ENCODE measurements at places on chromosomes 5 and 9.

DNA sequence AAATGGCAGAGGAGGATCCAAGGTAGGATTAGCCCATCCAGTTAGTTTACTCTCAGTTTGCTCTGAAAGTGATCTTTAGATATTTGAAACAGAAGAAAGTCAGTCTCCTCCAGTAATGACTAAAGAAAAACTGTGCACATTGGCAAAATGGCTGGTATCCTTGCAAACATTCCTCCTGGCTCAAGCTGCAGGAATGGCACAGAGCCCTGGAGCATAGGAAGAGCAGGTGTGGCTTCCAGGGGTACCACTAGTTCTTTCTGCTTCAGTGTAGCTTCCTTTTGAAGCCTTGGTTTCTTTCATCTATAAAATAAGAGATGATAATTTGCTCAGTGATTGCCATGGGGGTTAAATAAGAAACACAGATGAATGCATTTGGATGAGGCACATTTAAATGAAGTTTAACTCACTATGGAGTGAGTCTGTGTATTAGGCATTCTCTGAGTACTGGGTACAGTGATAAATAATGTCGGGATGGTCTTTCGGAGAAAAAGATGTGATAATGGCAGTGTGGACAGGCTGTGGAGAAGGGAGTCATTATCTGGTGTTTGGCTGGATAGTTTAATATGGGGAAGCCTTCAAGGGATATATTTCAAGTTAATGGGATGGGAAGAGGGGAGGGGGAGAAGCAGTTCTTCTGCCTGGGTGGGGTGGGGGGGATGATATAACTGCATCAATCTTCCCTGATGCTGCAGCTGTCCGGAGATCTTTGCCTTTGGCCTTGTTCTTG is 217.3 kb upstream of the KLF4 start:
- DNase-seq: peak; percentile 74

GRCh38 chr5:135345956-135346731 is 52.9 kb downstream of the MACROH2A1 start:
- DNase-seq: no peak

GRCh38 chr9:8241201-8241600 is 441.6 kb upstream of the DMAC1 start:
- DNase-seq: no peak

DNA sequence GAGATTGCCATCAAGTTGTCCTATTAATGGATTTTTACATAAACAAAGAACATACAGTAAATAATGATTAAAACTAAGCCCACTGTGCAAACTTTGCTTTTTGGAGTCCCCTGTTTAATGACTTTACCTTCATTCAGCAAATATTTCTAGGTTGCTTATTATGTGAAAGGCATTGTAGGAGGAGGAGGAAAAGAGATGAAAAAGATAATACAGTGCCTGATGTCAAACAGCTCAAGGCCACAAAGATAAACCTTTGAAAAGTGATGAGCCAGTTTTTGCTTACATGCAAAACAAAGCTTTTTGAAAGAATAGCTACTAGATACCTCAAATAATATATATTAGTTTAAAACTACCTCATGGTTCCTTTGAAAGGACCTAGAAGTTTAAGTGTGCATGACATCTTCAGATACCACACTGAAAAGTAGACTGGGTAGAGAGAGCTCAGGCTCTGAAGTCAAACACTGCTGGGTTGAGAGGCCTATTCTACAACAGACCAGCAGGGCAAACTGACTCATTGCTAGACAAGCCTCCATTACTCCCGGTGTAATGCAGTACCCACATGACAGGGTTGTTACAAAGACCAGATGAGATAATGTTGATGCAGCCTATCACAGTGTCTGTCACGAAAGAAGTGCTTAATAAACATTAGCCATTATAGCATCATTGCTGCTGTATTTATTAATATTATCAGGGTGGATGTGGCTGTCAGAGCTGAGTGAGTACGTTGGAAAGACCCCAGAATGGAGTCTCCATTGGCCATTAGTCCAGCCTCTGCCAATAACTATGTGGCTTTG is 11.8 kb downstream of the DEPDC1B start:
- peak; percentile 20 for DNase-seq

GRCh38 chr5:88540471-88541115 is 271.9 kb upstream of the TMEM161B start:
- DNase-seq: peak; percentile 26

DNA sequence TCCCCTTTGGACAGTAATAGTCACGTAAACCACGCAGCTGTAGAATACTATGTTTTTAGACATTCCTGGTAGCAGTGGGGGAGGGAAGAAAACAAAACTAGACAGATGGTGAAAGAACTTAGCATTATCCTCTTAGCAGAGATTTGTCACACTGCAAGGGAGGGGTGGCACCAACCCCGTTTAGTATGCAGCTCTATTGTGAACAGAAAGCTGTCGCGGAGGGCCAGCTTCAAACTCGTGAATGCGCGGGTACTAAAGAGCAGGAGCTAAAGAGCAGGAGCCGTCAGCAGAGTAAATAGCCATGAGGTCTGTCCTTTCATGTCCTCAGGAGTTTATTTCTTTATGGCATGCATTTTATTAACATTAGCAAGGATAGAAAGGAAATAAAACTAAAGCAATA is 141.9 kb upstream of the SLC12A2 start:
- DNase-seq: peak; percentile 41

GRCh38 chr9:90274725-90275124 is 367.9 kb downstream of the DIRAS2 start:
- no peak for DNase-seq

DNA sequence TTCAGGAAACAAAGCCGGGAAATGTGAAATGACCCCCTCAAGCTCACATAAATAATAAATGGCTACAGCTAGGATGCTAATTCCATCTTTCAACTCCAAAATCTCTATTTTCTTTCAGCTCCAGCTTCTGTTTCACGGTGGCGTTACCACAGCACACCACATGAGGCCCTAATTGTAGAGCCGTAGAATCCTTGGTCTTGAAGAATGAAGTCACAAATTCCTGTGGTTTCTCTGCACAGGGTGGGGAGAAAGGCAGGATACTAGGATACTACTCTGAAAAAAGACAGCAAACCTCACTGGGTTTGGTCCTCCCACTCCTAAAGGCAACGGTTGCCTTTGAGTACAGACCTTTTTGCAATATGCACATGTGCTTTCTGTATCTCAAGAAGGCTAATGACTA is 13.9 kb upstream of the RARS1 start:
- no peak for DNase-seq

DNA sequence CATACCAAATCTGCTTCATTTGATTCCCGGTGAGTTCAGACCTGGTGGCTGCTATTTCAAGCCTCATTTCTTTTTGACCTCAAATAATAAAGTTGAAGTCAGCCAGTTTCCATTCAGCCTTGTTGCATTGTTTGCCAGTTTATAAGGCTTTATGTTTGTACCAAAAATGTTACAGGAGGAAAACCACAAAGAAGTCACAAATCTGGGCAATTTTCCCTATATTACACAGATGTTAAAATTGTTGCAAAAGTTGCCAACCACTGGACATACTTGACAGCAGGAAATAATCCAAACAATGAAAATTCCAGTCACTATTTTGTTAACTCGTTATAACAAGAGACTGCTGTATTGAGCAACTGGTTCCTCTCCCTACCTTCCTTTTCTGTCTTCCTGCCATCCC is 1325.0 kb upstream of the DMAC1 start:
- no peak for DNase-seq

- no peak for DNase-seq
Measured at GRCh38 chr5:153458268-153458667, 32.2 kb upstream of the GRIA1 start.

- DNase-seq: no peak
Measured at GRCh38 chr9:127700594-127701255, 6.1 kb upstream of the CFAP157 start.

DNA sequence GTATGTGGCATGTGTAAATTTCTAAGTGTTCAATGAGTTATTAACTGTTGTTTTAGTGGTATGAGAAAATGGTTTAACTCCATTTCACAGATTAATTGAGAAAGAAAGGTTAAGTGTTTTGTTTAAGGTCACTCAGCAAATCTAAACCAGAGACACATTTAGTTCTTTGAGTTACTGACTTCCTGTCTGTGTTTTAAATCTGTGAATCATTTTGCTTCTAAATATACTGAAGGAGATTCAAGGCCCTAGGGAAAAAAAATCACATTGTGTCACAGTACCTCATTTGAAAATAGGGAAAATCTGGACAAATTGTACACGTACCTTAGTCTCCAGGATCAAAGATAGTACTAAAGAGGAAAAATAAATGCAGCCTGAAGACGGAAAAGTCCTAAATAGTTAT is 368.2 kb downstream of the TMEM161B start:
- DNase-seq: no peak

- DNase-seq: no peak
Measured at GRCh38 chr9:21320465-21320864, 14.7 kb downstream of the KLHL9 start.

DNA sequence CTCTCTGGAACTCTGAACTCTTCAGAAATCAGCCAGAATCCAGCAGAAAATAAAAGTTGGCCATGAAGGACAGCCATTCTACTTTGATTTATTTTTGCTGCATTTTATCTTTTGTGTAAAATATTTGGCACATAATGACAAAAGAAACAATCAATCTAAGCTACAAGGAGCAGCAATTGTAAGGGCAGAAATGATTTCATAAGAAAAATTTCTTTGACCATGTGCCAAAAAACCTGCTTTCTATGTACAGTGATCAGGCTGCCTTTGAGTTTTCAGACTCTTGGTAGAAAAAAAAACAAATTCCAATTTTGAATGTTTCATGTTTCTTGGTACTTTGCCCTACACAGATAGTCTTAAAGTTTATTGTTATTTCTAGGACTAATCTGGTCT is 69.8 kb upstream of the SLC1A3 start:
- no peak for DNase-seq

DNA sequence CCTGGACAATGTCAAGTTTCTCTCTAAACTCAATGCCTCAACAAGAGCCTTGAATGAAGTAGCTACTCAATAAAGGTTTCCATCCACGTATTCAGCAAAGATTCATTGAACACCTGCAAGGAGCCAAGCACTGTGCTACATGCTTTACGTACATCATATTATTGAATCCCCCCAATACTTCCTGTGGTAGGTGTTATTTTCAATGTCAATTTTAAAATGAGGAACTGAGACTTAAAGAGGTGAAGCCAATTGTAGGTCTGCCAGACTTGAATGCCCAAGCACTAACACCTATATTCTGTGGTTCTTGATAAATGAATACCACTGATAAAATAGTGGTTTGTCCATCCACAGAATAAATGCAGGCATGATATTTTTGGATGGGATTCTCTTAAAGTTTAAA is 162.3 kb downstream of the DRD1 start:
- no peak for DNase-seq

GRCh38 chr9:136631038-136632000 is 31.4 kb upstream of the EGFL7 start:
- DNase-seq: peak; percentile 70

DNA sequence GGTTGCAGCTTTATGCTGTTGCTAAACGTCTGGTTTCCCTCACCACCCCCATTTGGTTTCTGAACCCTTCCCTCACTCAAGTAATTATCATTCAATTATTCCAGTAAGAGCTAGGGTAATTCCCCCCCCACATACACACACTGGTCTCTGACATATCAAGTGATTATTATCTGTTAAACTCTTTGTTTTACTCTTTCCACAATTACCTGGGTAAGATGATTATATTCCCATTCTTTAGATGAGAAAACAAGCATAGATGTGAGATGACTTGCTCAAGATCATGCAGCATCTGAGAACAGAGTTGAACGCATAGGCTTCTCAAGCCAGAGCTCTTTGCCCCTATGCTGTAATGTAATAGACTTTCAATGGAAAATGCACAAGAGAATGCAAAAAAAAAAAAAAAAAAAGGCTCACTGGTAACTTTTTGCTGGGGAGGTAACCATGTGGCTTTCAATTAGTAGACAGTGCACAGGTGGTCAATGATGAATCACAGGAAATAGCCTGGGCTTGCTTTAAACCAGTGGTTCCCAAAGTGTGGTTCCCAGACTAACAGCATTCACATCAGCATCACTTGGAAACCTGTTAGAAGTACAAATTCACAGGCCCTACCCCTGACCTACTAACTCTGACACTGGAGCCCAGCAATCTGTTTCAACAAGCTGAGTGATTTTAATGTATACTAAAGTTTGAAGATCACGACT is 87.6 kb downstream of the PIK3R1 start:
- DNase-seq: no peak

GRCh38 chr5:139725073-139725830 is 70.4 kb upstream of the PSD2 start:
- no peak for DNase-seq

- DNase-seq: no peak
Measured at GRCh38 chr5:139138109-139138508, 60.1 kb downstream of the SIL1 start.

DNA sequence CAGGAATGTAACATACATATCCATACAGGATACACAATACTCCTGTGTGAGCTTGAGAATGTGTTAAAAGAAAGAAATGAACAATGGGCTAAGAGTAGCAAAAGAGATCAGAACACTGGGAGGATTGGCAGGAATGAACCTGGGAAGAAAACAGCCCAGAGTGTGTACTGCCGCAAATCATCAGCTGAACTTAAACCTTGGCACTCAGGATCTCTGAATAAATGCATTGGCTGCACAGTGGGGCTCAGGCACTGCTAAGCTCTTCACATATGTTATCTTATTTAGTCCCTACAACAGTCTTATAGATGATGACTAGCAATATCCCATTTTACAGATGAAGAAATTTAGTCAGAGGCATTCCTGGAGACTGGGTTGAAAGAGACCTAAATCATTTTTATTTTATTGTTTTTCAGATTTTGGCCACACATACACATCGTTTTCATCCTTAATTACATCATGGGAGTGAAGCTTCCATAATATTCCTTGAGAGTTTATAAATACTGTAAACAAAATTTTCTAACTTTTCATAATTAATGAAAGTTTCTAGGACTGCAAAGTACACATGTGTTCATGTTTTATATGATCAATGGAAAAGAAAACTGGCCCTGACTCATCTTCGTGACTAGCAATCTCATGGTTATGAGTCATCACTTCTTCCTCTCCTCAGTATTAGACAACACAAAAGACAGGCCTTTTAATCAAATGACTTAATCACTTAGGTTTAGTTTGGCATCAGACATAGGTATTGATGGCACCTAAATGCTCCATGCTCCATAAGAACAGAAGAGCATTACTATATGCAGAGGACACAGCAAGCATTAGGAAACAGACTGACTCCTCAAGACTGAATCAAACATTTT is 59.2 kb downstream of the CDH18 start:
- peak; percentile 65 for DNase-seq

GRCh38 chr5:37662789-37663485 is 176.9 kb downstream of the GDNF start:
- DNase-seq: no peak

DNA sequence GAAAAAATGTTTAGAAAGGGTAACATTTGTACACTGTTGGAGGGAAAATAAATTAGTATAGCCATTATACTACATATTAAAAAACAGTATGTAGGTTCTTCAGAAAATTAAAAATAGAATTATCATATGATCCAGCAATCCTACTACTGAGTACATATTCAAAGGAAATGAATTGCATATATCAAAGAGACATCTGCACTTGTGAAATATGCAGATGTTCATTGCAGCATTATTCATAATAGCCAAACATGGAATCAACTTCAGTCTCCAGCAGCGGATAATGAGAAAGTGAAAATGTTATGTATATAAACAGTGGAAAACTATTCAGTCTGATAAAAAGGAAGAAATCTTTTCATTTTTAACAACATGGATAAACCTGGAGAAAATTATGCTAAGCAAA is 695.5 kb downstream of the SLCO4C1 start:
- DNase-seq: no peak
